ENCODE measurements at places on chromosomes 3 and 15.

DNA sequence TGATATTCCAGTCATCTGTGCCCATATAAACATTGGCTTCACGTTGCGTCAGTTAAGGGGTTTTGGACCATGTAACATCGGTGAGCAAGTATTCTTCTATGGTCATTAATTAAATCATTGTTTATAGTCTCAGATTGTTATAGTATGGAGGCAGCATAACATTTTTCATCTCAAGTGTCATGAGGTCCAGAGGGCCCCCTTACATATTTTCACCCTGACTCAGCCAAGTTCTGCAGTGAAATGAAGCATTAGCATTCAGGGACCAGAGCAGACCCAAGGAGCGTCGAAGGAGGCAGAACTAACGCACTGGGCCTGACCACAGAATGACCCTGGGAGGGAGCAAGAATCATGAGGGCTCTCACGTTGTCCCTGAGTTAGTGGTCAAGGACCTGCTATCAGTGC is 171.5 kb downstream of the LRTM1 start:
- no peak for DNase-seq

GRCh38 chr15:69653306-69653705 is 200.7 kb downstream of the RPLP1 start:
- no peak for DNase-seq

DNA sequence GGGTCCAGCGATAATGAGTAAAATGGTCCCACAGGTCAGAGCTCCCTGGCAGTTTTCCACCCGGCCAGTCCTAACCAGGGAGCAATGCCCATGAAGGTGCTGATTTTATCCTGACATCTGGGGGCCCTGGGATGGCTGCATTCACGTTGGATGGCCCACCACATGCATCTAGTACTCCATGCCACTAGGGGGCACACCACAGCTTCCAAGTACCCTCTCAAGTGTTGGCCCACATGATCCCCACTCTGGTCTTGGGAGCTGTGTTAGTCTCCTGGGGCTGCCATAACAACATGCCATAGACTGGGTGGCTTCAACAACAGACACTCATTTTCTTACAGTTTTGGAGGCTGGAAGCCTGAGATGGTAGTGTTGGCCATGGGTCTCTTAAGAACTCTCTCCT is 225.5 kb downstream of the SLCO3A1 start:
- DNase-seq = no peak

GRCh38 chr3:80018375-80018774 is 250.6 kb upstream of the ROBO1 start:
- no peak for DNase-seq

DNA sequence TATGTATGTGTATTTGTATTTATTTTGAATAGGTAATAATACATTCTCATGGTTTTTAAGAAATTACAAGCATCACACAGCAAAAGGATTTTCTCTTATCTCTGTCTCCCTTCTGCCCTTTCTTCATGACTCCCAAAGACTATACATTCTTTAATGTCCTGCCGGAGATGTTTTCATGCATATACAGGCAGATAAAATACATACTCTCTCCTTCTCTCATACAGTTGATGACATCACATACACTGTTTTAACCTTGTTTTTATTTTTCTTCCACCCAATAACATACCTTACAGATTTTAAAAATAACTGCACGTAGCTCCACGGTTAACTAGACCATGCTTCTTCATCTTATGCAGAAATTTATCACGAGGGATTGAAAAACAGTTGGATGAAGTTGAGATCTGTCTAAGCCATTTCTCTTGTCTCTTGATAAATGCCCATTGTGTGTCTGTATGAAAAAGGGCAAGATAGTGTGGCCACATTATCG is 249.8 kb downstream of the EDEM1 start:
- DNase-seq = no peak

GRCh38 chr3:12643724-12644123 is 20.2 kb downstream of the RAF1 start:
- no peak for DNase-seq

GRCh38 chr15:58360421-58361090 is 71.2 kb upstream of the LIPC start:
- no peak for DNase-seq

DNA sequence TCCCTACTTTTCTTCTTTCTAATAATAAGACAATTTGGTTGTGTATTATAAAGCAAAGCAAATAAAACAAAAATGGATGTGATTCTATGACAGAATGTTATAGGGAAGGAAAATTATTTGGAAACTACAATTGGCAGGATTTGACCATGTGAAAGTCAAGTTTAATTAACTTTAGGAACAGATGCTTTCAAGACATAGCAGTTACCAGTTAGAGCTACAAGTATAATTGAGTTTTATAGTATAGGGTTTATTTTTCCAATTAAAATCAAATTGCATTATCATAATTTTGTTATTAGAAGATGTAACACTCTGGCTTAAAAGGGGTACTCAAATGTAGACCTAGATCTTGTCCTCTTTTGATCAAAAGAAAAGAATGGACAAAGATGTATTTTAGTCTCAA is 110.9 kb downstream of the ROBO2 start:
- DNase-seq = no peak

DNA sequence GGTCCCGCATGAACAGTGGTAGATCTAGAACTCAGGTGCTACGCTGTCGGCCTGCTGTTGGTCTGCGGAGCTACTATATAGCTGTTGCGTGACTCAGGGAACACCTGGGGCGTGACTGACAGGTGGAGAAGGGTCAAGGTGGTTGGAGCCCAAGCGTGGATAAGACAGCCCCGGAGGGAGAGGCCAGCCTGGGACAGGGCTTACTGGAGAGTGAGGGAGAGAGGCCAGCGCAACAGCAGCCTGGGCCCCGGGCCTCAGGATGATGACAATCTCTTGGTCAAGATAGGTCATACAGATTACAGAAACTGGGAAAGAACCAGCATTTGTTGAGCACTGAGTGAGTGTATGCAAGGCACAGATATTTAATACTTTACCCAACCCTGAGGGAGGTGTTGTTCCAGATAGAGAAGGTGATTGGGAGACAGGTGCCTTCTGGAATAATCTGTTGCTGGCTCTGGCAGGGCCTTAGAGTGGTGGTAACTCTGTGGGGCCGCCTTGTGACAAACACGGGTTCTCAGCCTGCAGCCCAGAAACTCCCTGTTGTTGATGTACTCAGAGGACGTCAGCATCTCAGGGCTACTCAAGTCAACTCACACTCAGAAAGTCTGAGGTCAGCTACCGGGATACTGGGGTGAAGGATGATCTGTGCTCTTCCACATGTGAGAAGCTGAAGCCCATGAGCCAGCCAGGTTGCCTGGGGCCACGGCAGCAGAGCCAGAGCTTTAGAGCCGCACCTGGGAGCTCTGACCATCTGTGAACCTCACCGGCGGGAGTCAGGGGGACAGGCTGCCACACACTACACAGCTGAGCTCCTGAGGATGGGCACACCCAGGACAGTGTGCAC is 265.4 kb upstream of the HES1 start:
- no peak for DNase-seq

DNA sequence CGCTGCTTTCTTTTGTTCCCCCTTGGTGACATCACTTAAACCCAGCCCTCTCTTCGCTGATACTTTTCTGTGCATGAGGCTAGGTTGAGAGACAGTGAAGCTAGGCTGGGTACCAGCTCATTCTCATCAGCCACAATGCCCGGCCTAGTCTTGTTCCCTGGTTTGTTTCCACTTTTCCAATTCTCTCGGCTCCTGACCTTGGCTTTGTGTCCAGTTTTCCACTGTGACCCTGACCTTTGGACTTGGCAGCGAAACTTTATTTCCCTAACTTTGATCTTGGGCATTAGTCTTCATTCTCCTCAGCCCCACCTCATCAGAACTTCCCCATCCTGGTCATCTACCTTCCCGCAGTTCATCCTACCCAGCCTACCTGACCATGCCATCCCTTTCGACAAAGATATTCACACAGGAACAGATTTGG is 908 bp upstream of the ADPGK start:
- DNase-seq = no peak

- no peak for DNase-seq
Observed at GRCh38 chr3:48398701-48399386, 26.8 kb downstream of the FBXW12 start.

DNA sequence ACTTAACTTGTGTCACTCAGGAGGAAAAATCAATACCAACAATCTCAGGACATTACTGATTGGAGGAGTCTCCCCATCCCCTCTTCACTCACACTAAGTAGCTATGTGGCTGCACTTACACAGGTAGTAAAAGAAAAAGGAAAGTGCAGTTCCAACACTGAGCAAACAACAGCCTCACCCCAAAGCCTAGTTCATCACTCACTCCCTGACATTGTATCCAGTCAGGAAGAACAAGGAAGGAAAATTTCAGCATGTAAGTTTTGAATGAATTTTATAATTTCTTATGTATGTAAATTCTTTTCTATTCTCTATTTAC is 273.4 kb downstream of the IGSF11 start:
- no peak for DNase-seq

- no peak for DNase-seq
Observed at GRCh38 chr3:24400015-24400414, 94.6 kb downstream of the THRB start.

DNA sequence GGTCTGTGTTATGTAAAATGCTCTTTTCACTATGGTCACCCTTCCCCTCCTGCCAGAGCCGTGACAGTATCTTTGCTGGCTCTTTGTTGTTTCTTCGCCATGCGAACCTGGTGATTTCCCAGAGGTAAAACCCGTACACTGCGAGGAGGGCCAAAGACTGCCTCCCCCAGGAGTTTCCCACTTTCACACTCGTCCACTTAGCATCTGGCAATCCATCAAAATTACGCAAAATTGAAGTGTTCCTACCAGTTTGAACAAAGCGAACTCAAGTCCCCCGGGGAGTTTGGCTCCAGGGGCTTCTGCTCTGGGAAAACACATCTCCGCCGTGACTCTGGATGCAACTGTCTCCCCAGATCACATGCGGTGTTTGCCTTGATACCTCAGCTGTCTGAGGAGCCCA is 239.9 kb downstream of the FAM43A start:
- DNase-seq = no peak

- DNase-seq = no peak
Observed at GRCh38 chr15:92002666-92003065, 149.2 kb downstream of the SLCO3A1 start.

GRCh38 chr3:522888-523287 is 326.3 kb downstream of the CHL1 start:
- no peak for DNase-seq

DNA sequence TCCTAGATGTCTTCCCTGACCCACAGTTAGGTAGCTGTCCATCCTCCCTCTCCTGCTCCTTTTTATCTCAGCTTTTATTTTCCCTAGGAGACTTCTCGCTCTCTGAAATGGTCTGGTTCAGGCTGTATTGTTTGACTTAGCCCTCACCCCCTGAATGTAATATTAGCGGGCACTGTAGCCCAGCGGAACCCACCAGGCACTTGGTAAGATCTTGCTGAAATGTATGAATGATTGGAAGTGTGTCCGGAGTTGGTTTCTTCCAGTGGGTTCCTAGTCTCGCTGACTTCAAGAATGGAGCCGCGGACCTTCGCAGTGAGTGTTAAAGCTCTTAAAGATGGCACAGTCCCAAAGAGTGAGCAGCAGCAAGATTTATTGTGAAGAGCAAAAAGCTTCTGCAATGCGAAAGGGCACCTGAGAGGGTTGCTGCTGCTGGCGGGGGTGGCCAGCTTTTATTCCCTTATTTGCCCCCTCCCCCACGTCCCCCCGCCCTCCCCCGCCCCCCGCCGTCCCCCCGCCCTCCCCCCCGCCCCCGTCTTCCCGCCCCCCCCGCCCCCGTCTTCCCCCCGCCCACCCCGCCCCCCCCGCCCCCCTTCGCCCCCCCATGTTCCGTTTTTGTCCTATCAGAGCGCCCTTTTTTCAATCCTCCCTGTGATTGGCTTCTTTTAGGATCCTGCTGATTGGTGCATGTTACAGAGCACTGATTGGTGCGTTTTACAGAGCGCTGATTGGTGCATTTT is 694 bp upstream of the EEFSEC start:
- no peak for DNase-seq

DNA sequence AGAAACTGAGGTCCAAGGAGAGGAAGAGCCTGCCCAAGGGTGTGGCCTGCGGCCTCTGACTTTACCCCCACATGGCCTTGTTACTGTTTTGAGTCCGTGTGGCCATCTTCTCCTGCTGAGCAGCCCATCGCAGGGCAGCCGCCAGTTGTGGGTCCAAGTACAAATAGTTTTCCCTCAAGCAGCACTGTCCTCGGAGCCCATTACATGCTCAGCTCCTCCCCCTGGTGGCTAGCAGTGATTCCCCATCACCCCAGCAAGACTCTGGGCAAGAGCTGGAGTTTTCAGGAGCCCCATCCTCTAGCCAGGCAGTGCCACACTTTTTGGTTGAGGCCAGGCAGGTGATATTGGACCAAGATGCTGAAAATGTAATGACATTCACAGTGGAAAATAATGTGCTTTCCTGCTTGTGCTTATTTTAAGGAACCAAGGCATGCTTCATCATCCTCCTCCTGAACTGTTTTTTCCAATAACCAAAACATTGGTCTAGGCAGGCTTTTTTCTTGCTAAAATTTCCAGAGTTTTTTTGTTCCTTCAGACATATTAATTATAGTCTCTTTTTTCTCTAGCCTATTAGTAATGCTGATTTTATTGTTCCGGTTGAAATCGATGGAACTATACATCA is 23.2 kb upstream of the VILL start:
- DNase-seq = peak; percentile 46

- DNase-seq = no peak
Observed at GRCh38 chr3:15430624-15431023, 3.2 kb downstream of the EAF1 start.

GRCh38 chr15:29687939-29688505 is 134.2 kb downstream of the TJP1 start:
- no peak for DNase-seq

DNA sequence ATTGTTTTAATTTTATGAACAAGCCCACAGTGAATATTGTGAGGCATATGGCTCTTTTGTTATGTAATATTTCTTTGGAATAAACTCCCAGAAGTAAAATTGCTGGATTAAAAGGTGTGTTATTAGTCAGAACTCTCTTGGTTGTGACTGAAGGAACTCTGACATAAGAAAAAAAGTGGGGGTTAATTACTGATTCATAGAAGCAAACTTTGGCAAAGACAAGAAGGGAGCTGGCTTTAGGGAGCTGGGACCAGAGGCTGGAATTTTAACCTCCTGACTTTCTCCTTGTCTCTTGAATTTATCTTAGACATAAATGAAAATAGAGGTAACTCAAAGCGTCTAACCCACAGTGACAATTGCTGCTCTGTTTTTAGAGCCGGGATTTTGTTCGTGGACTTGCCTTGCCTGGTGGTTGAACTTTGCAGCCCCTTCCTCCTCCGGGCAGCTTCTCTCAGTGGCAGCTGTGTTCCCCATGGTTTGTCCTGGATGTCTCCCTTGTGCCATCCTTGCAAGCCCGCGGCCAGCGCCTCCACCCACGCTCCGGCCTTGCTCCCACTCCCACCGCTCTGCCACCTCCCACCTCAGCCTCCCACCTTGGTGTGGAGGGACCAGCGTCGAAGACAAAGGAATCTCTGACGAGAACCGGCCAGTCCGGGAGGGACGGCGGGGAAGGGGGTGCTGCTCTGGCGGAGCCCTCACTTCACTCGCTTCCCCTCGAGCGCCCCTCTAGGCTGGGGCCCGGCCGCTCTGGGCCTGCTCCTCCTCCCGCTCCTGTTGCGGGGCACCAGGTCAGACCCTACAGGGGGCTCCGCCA is 28.0 kb downstream of the ARHGAP31 start:
- DNase-seq = no peak

GRCh38 chr3:174191380-174191779 is 667.8 kb upstream of the NAALADL2 start:
- DNase-seq = no peak

GRCh38 chr15:84699538-84700191 is 16.3 kb downstream of the SEC11A start:
- DNase-seq = no peak
